DMS 273 treated with DMSO at 0.1 percent for 48 hours (cell line): ENCODE measurements at places on chromosomes 1 and 21.

- DNase-seq: no peak
Observed at GRCh38 chr1:1199961-1200875, 6.2 kb downstream of the TNFRSF18 start.

DNA sequence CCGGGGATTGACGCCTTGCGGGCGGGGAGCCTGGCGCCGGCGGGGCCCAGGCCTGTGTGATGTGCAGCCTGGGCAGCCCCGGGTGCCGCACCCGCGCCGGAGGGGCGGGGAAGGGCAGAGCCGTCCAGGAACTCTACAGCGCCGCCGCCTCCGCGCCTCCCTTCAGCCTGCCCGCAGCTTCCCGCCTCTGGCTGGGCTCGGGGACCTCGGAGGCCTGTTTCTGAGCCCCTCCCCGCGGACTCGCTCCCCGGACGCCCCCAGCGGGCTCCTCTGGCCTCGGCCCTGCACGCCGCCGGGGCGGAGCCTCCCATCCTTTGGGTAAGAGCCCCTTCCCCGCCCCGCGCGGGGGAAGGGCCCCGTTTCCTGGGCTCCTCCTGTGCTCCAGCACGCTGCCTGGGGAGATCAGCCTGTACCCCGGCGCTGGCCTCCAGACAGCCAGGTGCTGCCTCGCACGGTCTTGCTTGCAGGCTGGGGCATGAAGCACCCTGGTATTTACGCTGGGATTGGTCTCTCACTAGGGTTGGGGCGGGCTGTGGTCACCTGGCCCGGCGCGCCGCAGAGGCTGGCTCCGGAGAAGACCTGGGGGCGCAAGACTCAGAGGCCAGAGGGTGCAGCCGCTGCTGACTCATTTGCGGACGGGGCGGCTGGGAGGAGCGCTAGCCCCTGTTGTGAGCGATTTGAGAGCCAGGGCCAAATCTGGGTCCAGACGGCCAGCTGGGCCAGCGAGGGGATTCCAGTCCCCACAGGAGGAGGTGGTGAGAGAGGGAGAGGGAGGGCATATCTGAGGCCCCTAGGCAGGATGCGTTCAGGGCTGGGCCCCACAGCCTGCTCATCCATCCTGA is 5.7 kb upstream of the ACOT11 start:
- peak; percentile 58 for DNase-seq

GRCh38 chr1:6128276-6129081 is 51.6 kb downstream of the CHD5 start:
- no peak for DNase-seq

GRCh38 chr1:108704496-108704895 is 8.2 kb upstream of the FNDC7 start:
- no peak for DNase-seq

- DNase-seq: no peak
Observed at GRCh38 chr1:65156910-65157545, 9.0 kb downstream of the AK4 start.

GRCh38 chr1:71738910-71739309 is 543.4 kb downstream of the NEGR1 start:
- DNase-seq: no peak

DNA sequence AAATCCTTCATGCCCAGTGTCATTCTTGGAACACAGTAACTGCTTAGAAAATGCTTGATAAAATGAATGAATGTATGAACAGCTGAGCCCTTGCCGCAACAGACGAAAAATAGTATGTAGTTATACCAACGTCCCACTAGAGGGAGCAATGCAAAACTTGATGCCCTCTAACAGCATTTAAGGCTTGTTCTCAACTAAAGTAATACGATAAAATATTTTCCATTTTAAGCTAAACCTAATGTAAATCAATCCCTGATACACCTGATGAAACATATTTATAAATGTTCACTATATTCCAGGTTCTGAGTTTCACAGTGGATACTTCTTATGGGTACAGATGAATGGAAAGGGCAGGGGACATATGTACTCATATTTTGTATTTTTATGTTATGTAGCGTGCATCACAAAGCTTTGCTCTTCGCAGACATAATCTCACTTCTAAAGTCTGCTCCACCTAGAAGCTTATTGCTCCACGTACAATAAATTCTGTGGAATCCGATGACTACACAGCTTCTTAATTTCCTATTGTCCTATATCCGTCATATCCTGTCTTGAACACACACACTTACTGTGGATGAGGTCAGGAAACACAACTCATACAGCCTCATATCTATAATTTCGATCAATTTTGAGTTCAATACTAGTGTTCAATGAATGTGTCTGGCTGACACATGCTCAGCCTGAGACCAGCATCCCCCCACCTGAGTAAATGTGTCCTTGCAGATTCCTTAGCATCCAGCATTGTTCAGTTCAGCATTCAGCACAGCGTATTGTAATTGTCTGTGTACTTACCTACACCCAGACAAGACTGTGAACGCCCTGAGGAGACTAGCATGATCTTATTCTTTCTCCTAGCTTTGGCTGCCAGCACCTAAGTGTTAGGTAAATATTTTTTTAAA is 4.4 kb upstream of the UTP25 start:
- peak; percentile 20 for DNase-seq

- no peak for DNase-seq
Observed at GRCh38 chr1:232192781-232193450, 437.0 kb downstream of the SIPA1L2 start.

- no peak for DNase-seq
Observed at GRCh38 chr1:70902211-70902610, 145.4 kb downstream of the PTGER3 start.

- DNase-seq: no peak
Observed at GRCh38 chr1:60971330-60971729, 111.0 kb upstream of the NFIA start.

DNA sequence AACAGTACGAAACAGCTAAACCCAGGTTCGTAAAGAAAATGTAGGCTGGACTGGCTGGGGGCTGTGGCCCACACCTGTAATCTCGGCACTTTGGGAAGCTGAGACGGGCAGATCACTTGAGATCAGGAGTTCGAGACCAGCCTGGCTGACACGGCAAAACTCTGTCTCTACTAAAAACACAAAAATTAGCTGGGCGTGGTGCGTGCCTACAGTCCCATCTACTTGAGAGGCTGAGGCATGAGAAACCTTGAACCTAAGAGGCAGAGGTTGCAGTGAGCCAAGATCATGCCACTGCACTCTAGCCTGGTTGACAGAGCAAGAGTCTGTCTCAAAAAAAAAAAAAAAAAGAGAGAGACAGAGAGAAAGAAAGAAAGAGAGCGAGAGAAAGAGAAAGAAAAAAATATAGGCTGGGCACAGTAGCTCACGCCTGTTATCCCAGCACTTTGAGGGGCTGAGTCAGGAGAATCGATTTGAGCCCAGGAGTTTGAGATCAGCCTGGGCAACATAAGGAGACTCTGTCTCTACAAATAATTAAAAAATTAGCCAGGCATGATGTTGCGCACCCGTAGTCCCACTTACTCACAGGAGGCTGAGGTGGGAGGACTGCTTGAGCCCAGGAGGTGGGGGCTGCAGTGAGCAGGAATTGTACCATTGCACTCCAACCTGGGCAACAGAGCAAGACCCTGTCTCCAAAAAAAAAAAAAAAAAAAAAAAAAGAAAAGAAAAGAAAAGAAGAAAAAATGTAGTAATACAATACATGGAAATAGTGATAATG is 35.7 kb downstream of the CAPZB start:
- DNase-seq: no peak

DNA sequence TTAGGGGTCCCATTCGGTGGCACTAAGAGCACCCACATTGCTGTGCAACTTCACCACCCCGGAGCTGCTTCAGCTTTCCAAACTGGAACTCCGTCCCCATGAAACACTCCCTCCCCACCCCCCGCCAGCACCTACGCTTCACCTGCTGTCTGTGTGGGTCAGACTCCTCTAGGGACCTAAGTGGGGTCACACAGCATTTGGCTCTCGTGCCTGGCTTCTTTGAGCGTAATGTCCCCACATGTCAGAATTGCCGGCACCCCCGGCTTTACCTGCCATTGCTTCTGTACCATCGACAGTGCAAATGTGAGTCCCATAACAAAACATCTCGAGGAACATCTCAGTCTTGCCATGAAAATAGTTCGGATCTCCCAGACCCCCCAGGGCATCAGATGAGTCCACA is 35.9 kb upstream of the AGPAT3 start:
- no peak for DNase-seq

DNA sequence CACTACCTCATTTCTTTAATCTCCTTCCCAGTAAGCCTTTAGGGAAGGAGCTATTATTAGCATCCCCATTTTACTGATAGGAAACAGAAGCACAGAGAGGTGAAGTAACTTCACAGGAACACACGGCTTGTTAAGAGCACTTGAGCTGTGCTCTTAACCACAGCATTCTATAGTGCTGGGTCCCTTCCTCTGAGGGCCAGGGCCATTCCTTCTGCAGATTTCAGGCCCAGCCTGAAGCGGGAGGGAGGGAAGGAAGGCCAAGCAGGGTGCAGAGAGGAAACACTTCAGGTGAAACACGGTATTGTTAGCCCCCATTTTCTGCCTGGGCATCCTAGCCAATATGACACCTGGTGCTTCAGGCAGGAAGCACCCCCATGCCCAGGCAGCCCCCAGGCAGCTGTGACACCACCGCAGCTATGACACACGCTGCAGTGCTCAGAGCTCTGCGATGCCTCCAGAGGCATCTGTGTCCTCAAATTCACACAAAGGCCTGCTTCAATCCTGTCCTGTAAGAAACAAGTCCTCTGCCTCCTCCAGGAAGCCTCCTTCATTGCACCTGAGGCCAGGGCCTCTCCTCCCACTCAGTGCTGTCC is 4.5 kb upstream of the EXTL1 start:
- DNase-seq: no peak

DNA sequence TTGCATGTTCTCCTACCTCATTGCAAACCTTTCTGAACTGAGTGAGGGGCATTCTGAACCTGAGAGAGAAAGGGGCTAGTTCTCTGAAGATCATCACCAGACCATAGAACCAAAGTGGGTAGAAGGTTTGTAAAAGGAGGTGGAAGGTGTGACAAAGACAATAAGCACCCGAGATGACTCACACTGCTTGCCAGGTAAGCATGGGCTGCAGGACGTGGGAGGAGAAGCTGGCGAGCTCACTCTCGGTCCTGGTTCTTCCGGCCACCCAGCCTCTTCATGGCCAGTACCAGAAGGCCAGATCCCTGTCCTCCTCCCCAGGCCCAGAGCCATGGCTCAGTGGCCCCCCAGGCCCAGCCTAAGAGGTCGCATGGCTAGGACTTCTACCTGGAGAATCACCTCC is 128.3 kb downstream of the TMEM53 start:
- no peak for DNase-seq

DNA sequence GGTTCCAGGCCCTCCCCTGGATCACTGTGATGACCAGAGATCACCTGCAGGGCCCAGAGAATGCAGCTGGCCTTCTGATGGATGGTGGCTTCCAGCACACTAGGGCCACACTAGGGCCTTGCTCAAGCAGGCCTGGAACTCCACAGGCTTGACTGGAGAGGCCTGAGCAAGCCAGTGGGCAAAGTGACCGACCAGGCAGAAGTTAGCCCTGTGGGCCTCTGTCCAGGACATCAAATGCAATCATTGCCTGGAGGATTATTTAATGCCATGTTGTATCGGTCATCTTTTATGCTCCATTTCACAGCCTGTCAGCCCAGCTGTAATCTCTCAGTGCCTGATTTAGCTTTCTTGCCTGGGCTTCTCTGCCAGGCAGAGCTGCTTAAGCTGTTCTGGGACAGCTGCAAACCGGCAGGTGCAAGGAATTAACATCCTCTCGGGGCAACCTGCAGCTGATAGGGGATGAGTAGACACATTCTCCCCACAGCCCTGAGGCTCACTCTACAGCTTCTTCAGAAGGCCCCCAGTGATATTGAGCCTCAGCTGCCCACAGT is 17.7 kb downstream of the NENF start:
- DNase-seq: no peak

GRCh38 chr1:13528320-13528719 is 14.5 kb upstream of the LRRC38 start:
- no peak for DNase-seq

DNA sequence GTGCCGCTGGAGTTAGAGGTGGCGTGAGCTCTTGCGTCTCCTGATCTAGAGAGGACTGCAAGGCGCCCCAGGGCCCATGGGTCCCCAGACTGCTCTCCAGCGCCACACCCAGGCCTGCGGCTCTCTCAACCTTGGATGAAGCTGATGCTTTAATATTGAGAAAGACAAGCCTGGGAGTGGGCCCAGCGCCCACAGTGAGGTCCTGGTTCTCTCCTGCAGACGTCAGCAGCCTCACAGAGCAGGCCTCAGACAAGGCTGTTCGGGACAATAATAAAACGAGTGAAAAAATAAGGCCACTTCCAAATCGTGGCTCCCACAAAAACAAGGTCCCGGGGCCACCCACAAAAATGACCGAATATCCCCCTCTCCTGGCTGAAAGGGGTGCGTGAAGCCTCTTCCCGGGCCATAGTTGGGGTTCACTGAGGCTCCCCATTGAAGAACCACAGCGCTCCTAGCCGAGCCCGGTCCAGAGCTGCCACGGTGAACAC is 6.0 kb upstream of the DNMT3L start:
- no peak for DNase-seq

DNA sequence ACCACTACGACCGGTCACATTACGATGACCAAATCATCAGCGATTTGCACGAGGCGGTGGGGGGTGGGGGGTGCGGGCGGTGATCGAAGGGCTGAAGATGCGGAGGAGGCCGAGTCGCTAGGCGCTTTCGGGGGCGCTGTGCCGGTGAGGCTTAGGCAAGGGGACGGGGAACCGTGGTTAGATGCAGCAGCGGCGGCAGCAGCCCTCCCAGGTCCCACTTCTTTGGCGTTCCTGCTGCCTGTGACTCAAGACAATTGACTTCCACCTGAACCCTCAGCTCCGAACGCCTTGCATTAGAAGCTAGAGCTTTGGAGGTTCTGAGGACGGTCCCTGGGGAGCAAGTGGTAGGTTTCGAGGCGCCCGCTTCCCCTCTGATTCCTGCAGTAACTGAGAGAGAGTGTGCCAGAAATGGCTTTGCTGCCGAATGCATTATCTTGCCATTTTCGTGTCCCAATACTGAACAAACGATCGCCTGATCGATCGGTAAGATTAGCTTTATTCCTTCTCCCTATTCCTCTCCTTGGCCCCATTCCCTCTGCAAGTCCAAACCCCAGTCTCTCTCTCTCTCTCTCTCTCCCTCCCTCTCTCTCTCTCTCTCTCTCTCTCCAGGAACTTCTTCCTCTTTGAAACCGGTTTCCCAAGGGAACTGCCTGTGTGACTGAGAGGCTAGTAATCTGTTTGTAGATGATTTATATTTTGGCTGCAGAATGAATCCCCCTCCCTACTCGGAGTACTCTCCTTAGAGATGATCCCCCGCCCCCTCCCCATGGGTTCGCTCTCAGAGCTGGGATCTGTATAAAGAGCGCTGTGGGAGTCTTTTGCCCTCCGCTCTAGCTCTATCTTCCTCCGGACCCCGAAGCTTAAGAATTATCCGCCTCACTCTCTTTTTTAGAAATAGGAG is 735 bp upstream of the BRINP3 start:
- DNase-seq: peak; percentile 52
